ENCODE measurements at places on chromosomes 6 and 20.

- DNase-seq: no peak
Observed at GRCh38 chr20:62675156-62675876, 33.0 kb downstream of the SLCO4A1 start.

DNA sequence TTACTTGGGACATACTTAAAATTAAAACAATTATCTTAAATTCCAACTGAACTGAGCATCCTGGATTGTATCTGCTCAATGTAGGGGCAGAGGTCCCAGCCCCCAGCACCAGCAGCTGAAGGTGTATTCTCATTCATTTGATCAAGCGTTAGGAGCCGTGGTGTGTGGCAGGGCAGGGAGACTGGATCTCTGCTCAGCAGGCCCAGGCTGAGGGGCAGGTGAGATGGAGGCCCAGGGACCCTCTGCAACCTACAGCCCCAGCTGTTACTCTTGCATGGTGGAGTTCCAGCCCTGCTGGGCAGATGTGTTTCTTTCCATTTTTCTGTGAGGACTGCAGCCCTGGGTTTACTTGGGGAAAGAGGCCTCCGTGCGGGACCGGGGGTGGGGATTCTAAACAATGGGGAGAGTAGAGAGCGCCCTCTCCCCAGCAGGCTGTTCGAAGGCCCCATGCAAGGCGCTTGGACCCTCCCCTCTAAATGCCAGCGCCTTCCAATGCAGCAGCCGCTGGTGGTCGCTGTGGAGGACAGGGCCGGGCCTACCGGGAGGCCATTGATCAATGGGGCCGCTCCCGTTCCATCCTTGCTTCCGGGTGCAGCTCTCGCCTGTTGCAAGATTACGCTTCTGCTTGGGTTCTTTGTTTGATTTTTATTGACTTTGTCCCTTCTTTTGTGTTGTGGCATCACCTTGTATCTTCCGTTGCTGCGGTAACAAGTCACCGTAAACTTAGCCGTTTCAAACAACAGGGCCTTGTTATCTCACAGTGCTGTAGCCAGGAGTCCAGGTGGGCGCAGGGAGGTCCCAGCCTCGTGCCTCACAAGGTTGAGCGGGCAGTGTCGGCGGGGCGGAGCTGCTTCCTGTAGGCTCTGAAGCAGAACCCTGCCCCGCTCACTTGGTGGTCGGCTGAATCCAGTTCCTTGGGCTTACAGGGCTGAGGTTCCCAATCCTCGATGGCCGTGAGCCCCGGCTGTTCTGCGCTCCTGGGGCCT is 134.8 kb upstream of the PHACTR3 start:
- no peak for DNase-seq

DNA sequence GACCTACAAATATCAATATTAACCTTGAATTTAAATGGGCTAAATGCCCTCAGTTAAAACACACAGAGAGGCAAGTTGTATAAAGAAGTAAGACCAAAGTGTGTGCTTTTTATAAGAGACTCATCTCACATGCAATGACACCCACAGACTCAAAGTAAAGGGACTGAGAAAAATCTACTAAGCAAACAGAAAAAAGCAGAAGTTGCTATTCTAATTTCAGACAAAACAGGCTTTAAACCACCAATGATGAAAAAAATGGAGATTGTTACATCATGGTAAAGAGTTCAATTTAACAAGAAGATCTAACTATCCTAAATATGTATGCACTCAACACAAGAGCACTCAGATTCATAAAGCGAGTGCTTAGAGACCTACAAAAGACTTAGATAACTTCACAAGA is 741.9 kb upstream of the MARCKS start:
- DNase-seq: no peak

GRCh38 chr6:32117461-32117860 is 8.3 kb upstream of the TNXB start:
- no peak for DNase-seq

DNA sequence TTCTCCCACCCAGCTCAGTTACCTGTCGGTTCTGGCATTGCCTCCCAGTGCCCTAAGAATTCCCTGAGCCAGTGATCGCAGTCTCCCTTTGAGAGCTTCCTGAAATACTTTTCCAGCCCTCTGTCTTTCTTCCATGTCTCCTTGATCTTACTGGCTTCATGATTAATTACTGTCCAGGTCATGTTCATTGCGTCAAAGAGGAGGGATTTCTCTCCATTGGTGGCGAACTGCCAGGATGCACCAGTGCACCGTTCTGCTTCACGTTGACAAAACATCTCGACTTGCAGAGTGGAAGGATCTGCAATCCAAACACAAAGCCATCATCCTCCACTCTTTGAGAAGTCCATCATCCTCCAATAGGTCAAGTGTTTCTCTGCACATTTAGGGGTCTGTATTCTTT is 8.6 kb downstream of the RAET1E start:
- no peak for DNase-seq

GRCh38 chr6:63975699-63976098 is 340.1 kb downstream of the PHF3 start:
- DNase-seq: no peak

GRCh38 chr20:11978496-11978895 is 60.8 kb downstream of the BTBD3 start:
- DNase-seq: no peak

DNA sequence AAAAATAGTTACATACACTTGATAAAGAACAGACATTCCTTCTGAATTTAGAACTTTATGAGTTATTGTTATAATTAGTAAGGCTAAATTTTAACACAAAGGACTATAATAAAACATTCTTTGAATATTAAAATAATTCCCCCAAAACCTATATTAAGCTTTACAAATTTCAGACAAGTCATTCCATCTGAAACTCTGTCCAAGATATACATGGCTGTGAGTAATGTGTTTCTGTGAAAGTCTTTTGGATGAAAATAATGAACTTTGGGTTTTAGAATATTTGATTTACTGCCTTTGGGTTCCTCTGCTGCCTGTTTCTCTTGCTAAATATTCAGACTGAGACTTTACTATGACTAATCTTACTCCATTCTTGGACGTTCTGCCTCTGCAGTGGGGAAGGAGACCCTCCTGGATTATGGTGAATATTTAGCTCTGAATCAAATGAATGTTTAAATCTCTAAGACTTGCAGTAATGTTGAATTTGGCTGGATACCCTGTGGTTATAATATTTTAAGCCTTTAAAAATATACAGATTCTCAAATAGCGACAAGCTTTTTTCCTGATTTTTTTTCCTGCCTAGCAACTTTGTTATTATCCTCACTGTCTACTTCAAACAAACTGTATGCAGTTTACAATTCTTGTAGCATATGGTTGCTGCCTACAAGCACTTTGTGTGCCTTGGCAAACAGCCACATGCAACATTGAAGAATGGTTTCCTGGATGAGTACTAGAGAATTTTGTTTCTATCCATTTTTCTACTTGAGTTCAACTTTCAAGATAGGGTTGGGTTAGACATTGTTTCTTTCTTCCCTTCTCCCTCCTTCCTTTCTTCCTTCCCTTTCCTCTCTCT is 51.4 kb downstream of the TXLNB start:
- DNase-seq: no peak

- no peak for DNase-seq
Observed at GRCh38 chr6:156783958-156784357, 6.8 kb downstream of the ARID1B start.

GRCh38 chr20:31517373-31517772 is 3.1 kb downstream of the HM13 start:
- DNase-seq: peak; percentile 62

GRCh38 chr6:166257911-166258318 is 50.3 kb downstream of the PRR18 start:
- no peak for DNase-seq

DNA sequence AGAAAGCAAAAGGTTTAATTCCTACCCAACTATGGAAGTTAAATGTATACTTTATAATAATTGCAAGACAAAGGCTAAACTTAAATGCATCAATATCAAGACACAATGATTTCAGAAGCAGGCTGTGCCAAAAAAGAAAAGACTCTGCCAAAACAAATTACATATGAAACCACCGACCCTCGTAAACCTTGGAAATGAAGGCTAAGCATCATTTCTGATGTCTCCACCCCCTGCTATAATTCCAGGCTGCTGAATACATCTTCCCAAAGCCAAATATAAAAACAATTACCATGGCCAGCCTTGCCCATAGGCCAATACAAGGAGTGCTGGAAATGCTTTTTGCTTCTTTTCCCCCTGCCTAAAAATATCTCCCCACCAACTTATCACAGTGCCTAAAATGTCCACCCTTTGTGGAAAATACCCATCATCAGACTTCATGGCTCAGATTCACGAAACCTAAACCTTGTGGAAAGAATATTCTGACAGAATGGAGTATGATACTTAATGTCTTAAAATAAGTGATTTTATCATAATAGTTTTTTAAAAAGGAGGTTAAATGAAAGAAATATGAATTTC is 37.4 kb downstream of the RCAN2 start:
- no peak for DNase-seq

DNA sequence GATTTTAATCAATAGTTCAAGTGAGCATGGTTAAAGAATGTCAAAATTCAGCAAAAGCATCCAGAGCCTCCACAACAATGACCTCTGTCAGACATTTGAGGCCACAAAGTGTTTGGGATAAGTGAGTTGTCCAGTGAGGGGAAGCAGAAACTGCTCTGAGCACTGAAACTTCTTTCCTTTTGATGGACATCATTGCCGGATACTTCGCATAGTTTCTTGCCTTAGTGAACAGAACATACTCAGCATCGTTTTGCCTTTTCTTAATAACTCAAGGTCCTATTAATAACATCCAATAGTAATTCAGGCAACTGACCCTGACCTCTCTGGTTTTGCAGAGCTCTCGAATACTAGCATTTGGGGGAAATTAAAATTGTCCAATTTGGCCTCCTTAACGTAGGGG is 78.6 kb downstream of the EDN3 start:
- DNase-seq: no peak

GRCh38 chr20:51452091-51452613 is 90.4 kb downstream of the NFATC2 start:
- DNase-seq: no peak

GRCh38 chr6:6674872-6675271 is 86.4 kb downstream of the LY86 start:
- DNase-seq: no peak

DNA sequence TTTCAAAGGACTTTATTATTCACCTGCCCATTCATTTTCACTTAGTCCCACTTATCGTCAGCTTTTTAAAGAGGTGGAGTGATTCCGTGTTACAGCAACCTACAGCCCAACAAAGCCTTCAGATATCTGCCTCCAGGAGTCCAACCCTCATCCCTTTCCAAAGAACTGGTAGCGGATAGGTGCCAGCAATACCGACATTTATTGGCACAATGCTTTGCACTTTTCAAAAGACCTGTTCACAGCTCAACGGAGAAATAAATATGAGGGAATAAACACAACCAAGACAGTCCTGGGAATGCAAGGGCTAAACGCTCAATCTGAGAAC is 819 bp upstream of the MTRF1L start:
- no peak for DNase-seq

DNA sequence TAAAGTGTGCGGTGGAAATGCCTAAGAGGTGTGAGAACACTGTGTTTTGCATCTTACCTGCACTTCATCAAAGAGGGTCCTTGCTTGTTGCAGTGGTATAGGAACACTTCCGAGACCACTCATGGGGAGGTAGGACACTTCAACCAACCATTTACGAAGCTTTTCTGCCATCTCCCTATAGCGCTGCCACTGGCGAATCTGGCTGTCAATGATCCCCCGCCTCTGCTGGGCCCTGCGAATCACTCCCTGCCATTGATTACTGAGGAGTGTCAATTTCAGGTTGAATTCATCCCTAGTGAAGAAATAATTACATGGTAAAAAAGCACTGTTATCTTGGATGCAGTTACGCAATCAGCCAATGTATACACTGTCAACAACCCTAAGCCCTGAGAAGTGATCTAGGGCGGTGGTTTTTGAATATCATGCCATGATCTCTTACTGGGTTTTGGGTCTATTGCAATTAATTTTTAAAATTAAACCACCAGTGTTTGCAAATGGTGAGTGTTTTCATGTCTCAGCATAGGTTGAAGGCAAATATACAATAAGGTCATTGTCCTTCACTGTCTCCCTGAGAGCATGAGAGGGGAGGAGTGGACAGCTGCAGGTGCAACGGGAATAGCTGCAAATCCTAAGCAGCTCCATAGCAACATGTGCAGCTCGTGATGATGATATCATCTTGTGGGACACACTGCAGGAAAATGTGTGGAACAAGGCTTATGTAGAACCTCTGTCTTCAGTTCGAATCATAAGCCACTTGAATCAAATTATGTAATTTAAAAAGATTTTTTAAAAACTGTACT is 400.6 kb downstream of the ESR1 start:
- no peak for DNase-seq

DNA sequence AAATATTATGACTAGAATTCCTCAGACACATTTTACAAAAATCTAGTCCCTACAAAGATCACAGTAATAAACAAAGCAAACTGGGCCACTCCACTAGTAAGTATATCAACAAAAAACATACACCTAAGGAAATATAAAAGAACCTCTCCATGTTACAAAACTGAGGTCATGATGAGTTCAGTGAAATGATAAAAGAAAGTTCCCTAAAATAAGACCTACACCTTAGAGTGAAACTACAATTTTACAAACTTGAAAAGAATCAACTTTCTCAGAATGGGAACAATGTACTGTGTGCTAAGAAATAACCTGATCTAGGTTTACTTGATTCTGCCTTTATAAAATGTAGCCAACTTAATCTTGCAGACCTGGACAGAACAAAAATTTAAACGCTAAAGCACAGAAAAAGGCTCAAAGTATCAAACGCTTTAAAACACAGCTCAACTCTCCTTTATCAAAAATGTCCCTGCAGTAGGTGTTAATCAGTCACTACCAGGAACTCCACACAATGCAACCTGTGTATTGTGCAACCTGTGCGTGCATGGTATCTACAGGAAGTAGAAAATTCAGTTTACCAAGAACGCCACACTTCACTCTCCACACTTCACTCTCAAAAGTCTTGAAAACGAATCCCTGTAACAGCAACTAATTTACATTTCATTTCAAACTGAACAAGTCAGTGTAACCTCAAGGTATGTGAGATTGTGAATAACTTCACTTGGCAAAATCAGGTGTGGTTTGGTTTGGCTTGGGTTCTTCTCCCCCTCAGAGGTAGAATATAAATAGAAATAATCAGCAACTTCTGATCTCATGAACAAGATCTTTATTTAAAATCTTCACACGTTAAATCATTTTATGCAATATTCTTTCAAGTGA is 1.8 kb downstream of the RALGAPA2 start:
- no peak for DNase-seq

- no peak for DNase-seq
Observed at GRCh38 chr6:43931201-43931600, 161.2 kb downstream of the VEGFA start.

- no peak for DNase-seq
Observed at GRCh38 chr6:118761645-118762044, 110.3 kb upstream of the CEP85L start.

- no peak for DNase-seq
Observed at GRCh38 chr6:44254191-44255104, 2.9 kb downstream of the SLC35B2 start.

DNA sequence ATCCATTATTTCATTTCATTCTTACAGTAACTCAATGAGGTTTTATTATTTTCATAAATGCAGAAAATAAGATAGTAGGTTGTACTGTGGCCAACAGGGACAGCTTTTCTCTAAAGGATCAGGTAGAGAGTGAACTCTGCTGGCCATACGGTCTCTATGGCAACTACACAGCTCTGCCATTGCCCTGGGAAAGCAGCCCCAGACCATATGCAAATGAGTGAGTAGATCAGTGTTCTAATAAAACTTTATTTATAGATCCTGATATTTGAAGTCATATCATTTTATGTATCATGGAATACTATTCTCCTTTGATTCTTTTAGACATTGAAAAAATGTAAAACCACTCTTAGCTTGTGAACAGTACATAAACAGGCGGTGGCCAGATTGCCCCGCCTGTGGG is 192.5 kb upstream of the RREB1 start:
- DNase-seq: no peak

- no peak for DNase-seq
Observed at GRCh38 chr6:154537511-154538325, 27.2 kb upstream of the CNKSR3 start.

Data from H54 (cell line).